ENCODE measurements at places on chromosomes 2 and 18. TPM values are rescaled to one million over a fixed set of nuclear protein-coding genes. Genes with fewer than 3 reads are reported as not detected.

GRCh38 chr18:45326505-45326904, 288.8 kb upstream of the SLC14A2 start:
- H3K4me1 ChIP-seq, result no peaks in the 10 kb centered on the region
- H3K4me3 ChIP-seq, result no peak overlapping the region
- DNase-seq, result no peak
- H3K27me3 ChIP-seq, result peaks cover 3% of the 10 kb centered on the region
- H3K27ac ChIP-seq, result no peak overlapping the region
- no peaks in the 10 kb centered on the region for H3K36me3 ChIP-seq

DNA sequence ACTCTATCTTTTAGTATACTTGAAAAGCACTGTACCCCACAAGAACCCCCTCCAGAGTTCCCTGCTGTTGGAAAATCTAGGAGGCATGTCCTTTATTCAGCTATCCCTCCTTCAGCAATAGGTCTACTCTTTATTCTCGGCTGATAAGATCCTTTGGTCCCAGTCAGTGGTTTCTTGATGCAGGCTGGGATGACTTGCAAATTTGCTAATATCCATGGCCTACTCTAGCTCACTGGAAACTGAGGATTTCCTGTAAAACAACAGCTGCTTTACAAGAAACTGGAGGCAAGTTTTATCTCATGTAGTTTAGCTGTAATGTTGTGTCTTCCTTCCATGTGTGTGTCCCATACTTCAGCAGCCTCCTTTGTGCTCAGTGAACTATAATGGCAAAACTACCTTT, 183.9 kb upstream of the SCN7A start:
- DNase-seq, result no peak
- no peak overlapping the region for H3K4me3 ChIP-seq
- no peak overlapping the region for H3K27ac ChIP-seq
- no peaks in the 10 kb centered on the region for H3K36me3 ChIP-seq
- no peaks in the 10 kb centered on the region for H3K4me1 ChIP-seq
- no peaks in the 10 kb centered on the region for H3K27me3 ChIP-seq

DNA sequence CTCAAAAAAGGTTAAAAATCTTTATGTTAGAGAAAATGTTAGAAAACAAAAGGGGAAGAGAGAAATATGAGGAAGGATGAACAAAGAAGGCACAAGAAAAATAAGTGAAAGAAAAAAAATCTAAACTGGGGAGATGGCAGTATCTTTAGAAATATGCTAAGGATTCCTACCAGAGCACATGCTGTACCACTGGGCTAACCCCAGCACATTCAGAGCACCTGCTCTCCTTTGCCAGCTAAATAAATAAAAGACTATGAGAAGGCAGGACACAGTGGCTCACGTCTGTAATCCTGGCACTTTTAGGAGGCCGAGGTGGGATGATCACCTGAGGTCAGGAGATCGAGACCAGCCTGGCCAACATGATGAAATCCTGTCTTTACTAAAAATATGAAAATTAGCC, 92.2 kb upstream of the CDKL4 start:
- no peaks in the 10 kb centered on the region for H3K4me1 ChIP-seq
- H3K27ac ChIP-seq, result no peak overlapping the region
- H3K36me3 ChIP-seq, result peaks cover 10% of the 10 kb centered on the region

DNA sequence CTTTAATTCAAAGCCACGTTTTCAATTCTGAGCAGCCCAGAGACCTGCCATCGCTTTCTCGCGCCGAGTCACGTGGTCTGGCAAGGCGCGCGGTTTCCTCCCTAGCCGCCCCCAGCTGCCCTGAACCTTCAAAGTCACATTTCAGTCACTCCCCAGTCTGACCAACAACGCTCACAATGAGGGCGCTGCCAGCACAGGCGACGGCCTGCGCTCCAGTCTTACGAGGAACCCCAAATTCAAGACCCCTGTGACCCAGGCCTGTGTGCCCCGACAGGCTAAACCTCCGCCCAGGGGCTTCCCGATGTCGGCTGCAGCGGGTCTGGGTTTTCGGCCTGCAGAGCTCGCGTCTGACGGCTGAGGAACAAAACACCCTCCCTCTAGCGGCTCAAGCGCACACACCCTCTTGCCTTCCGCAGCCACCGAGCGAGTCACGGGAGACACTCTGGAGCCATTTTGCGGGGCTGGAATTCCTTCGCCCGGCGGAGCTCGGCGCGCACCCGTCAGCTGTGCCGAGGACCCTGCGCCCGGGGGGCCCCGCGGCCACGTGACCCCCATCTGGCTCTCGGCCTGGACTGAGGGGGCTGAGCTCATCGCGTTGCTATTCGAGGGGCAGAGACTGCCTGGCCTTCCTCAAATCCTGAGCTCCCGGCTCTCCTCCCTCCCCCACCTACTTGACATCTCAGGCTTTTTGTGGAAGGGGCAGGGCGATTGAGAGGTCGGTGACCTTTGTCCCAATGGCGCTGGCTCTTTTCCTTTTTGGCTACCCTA, 69.9 kb upstream of the ITGB6 start:
- peak overlapping the region; percentile 46 for H3K27ac ChIP-seq
- DNase-seq, result peak; percentile 76
- peaks cover 7% of the 10 kb centered on the region for H3K27me3 ChIP-seq
- peaks cover 37% of the 10 kb centered on the region for H3K4me1 ChIP-seq
- H3K4me3 ChIP-seq, result peak overlapping the region; percentile 69

DNA sequence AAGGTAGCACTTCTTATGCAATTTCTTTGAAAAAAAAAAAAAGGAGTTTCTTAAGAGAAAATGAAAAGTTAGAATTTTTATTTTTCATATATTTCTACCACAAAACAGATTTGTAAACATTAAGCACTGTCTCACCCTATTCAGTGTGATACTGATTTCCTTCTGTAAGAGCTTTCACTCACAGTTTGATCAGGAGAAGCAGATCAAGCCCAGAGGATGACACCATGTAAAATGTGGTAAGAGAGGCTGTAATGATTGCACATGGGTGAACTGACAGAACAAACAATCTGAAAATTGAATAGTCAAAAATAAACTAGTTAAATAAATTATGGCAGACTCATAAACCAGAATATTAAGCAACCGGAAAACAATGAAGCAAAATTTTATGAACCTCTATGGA, 54.5 kb downstream of the MEMO1 start:
- H3K27me3 ChIP-seq, result no peaks in the 10 kb centered on the region
- peaks cover 35% of the 10 kb centered on the region for H3K4me1 ChIP-seq
- no peak overlapping the region for H3K4me3 ChIP-seq
- H3K36me3 ChIP-seq, result peaks cover 17% of the 10 kb centered on the region

DNA sequence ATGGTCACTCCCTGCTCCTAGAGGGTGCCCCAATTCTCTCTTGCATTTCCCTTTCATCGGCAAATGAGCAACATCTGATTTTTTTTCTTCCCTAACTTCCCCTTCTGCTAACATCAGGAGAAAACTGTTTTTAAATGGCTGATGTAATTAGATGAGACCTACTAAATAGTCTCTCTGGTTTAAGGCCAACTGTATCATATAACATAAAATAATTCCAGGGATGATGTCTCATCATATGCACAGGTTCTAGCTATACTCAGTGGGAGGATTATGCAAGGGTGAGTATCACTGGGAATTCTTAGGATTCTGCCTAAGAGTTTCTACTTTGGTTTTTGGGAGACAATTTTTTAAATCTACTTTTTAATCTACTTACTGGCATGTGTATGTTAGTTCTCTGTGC, 193.4 kb downstream of the PARD3B start:
- no peak for DNase-seq
- no peak overlapping the region for H3K27ac ChIP-seq
- no peak overlapping the region for H3K4me3 ChIP-seq
- no peaks in the 10 kb centered on the region for H3K27me3 ChIP-seq
- H3K36me3 ChIP-seq, result no peaks in the 10 kb centered on the region

DNA sequence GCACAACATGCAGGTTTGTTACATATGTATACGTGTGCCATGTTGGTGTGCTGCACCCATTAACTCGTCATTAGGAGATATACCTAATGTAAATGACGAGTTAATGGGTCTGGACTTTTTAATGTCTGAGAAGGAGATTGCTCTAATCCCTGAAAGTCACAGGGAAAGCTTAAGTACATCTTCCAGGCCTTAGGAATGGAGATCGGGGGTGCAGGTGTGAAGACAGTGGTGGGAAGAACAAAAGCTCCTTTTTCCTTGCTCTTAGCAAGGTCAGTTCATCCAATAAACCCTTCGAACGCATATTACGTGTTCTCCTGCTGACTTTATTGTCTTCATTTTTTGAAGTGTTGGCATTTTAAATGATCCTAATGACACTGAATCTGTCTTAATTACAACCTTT, 50.8 kb upstream of the LAMA1 start:
- H3K4me3 ChIP-seq, result no peak overlapping the region
- no peaks in the 10 kb centered on the region for H3K36me3 ChIP-seq
- H3K27ac ChIP-seq, result no peak overlapping the region
- no peaks in the 10 kb centered on the region for H3K4me1 ChIP-seq
- DNase-seq, result no peak

- DNase-seq, result no peak
- H3K36me3 ChIP-seq, result no peaks in the 10 kb centered on the region
- H3K27me3 ChIP-seq, result no peaks in the 10 kb centered on the region
- no peak overlapping the region for H3K27ac ChIP-seq
Observed at GRCh38 chr2:147025646-147026585, 818.9 kb upstream of the ACVR2A start.

DNA sequence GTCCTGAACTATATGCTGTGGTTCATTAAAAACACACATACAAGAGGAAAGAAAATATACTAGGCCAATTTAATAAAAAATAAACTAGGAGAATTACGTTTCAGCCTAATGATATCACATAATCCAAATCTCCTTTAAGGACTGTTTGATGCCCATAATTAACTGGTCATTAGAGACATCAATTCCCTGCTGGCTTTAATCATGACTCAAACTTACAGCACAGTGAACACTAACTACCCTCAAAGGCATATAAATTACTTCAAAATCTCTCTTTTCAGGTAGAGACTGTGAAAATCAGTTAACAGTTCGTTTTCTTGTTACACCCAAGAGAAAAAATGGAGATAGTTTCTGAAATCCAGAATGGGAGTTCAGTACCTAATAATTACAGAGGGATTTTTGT, 567.4 kb downstream of the CBLN2 start:
- no peaks in the 10 kb centered on the region for H3K36me3 ChIP-seq
- H3K27ac ChIP-seq, result no peak overlapping the region
- no peak for DNase-seq
- H3K4me3 ChIP-seq, result no peak overlapping the region
- H3K4me1 ChIP-seq, result no peaks in the 10 kb centered on the region
- no peaks in the 10 kb centered on the region for H3K27me3 ChIP-seq

- H3K4me1 ChIP-seq, result no peaks in the 10 kb centered on the region
- no peak for DNase-seq
- no peak overlapping the region for H3K4me3 ChIP-seq
- H3K27ac ChIP-seq, result no peak overlapping the region
- H3K36me3 ChIP-seq, result no peaks in the 10 kb centered on the region
Observed at GRCh38 chr2:200095436-200095835, 140.1 kb downstream of the MAIP1 start.

- no peak overlapping the region for H3K27ac ChIP-seq
- DNase-seq, result peak; percentile 82
- H3K36me3 ChIP-seq, result no peaks in the 10 kb centered on the region
- peaks cover 25% of the 10 kb centered on the region for H3K4me1 ChIP-seq
- H3K4me3 ChIP-seq, result no peak overlapping the region
Observed at GRCh38 chr18:3585656-3586509, 135.9 kb downstream of the TGIF1 start.

- no peak overlapping the region for H3K4me3 ChIP-seq
- peaks cover 2% of the 10 kb centered on the region for H3K36me3 ChIP-seq
- H3K4me1 ChIP-seq, result peaks cover 6% of the 10 kb centered on the region
- no peak overlapping the region for H3K27ac ChIP-seq
Observed at GRCh38 chr2:55152475-55153412, 79.3 kb downstream of the CLHC1 start.

DNA sequence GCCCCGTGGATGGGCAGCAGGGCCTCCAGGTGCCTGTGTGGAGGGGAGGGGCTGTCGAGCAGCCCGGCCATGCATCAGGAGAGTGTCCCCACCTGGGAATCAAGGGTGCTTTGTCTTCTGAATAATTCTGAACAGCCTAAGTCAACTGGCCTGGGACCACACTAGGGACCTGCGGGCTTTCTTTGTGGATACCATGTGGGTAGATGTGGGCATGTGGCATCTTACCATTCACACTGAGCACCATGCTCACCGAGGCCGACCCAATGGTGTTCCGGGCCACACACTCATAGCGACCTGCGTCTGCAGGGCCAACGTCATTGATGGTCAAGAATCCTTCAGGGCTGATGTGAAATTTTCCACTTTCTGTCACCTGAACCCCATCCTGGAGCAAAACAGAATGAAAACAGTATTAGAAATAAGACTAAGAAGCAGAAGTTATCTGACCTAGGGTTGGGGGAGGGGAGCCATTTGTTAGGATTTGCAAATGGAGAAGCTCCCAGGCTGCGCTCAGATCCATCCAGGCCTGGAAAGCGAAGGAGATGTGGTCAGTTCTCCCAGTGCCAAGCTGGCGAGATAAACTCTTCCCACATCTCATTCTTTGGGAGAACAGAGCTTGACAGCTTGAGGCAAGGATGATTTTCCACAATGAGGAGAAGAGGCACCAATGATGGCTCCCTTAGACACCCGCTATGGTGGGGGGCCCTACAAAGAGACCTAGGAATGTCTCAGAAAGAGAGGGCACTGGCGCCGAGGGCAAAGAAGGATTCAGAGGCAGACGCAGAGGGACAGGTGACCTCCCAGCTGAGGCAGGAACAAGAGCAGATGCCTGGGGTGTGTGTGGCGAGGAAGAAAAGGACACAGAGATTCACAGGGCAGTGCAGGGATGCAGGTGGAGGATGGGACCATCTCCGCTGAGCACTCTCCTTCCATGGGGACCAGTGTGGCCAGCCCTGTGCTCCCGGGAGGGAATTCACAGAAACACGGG, 83.4 kb downstream of the PXDN start:
- no peak for DNase-seq
- H3K4me3 ChIP-seq, result no peak overlapping the region
- no peaks in the 10 kb centered on the region for H3K4me1 ChIP-seq
- H3K27ac ChIP-seq, result no peak overlapping the region
- no peaks in the 10 kb centered on the region for H3K36me3 ChIP-seq
- no peaks in the 10 kb centered on the region for H3K27me3 ChIP-seq

DNA sequence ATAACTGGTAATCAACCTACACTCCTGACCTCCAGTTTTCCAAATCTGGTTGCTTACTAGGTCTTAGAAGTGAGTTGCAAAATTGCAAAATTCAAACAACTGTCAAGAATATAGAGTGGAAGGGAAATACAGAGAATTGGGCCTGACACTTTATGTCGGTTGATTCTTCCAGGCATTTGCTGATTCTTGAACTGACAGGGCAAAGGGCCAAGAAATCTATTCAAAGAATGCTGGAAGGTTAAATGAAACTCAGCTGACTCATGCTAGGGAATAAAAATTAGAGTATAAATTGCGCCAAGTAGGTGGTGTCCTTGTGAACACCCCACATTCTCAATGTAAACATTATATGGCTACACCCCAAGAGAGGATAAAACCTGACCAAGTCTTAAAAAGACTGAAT, 21.5 kb upstream of the ZSCAN30 start:
- H3K36me3 ChIP-seq, result peaks cover 31% of the 10 kb centered on the region
- no peak overlapping the region for H3K4me3 ChIP-seq

TTC39C gene
- total RNA-seq, result 59.0 TPM

ACVR1C gene
- 2.4 TPM for total RNA-seq

SOWAHC gene
- total RNA-seq, result not detected

IL18R1 gene
- 25.9 TPM for total RNA-seq

TEX44 gene
- not detected for total RNA-seq

Data from activated CD8-positive, alpha-beta memory T cell treated with anti-CD3 and anti-CD28 coated beads, Interleukin-2, amount 10 ng/mL, durations not matched to agents 7 days and 5 days (primary cell).